Stimulated activated CD8-positive, alpha-beta memory T cell treated with anti-CD3 and anti-CD28 coated beads, Interleukin-4, amount 100 ng/mL, for 1 hour (primary cell): ENCODE measurements at places on chromosomes 7 and 10.

DNA sequence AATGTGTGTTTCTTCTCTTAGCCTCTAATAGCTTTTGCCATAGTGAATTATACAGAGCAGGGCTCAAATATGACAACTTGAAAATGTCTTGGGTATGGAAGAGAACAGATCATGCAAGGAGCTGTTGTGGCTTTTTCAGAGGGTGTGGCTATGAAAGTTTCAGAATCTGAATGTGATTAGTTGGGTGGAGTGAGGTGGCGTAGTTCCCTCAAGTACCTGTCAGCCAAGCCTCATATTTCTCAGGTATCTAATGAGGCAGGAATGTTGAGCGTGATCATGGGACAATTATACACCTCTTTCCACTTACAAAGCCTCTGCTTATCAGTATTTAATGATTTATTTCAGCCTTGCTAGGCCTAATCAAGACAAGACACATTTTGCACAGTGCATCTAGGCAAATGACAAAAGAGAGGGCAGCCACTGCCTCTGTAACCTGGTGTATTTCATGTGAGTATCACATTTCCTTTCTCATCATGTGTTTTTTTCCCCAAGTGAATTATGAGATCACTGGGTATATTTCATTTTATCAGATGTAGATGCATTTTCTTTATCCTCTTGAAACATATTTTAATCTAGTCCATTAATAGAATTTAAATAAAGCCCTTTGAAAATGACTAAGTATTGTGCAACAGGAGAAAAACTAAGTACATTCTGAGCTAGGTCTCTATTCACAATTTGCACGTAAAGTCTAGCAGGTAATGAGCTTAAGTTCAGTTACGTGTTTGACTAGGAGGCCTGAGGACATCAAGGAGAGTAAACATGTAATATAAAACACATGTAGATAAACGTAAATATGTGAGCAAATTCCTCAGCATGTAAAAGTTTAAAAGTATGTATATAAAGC, 644.4 kb upstream of the IGFBP3 start:
- no peak for DNase-seq

DNA sequence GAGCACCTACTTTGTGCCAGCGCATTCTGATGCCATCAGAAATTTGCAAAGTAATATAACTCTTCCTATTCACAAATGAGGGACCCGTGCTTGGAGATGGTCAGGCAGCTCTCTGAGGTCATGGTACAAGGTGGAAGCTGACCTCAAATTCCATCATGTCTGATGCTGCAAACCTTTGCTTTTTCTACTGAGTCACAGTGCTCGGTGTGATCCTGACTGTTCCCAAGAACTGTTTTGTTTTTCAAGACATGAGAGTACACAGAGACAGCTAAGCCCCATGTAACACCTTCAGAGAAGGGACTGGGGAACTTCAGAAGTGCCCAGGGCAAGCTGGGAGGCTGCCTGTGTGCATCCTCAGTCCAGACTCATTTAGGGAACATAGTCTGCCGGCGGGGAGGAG, 111.3 kb downstream of the FRMD4A start:
- DNase-seq: no peak

DNA sequence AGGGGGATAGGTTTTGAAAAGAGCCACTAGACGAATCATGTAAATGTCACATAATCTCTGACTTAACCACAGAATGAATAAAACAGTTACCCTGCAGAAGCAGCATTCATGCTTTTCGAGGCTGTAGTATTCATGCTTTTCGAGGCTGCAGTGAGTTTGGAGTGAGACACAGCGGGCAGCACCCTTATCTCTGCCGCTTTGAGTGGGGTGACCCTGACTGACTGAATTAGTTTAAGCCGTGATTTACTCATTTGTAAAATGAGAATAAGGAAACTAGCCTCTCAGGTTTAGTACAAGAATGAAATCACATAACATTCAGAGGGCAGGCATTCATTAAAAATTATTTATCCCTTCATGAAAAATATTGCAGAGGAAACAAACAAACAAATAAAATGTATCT, 92.8 kb upstream of the KMT2C start:
- no peak for DNase-seq

- DNase-seq: no peak
Measured at GRCh38 chr10:76918106-76918505, 719.5 kb downstream of the KCNMA1 start.

GRCh38 chr7:151408839-151409666, 785 bp downstream of the WDR86 start:
- no peak for DNase-seq

GRCh38 chr10:57395923-57396322, 871.8 kb downstream of the IPMK start:
- no peak for DNase-seq

DNA sequence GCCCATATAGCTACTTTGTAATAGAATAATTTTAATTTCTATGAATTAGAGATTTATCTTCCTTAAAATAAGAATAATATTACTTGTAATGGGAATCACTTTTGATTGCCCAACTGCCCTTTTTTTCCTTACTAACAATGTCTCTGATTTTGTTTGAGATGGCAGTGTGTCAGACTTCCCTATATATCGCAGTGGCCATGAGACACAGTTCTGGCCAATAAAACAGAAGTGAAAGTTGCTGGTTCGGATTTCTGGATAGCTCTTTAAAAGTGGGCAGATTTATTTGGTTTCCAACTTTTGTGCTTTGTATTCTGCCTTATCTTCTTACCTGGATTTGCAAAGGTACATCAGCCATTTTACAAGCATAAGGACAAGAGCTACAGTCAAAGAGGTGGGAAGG, 170.2 kb downstream of the PPP1R17 start:
- no peak for DNase-seq

DNA sequence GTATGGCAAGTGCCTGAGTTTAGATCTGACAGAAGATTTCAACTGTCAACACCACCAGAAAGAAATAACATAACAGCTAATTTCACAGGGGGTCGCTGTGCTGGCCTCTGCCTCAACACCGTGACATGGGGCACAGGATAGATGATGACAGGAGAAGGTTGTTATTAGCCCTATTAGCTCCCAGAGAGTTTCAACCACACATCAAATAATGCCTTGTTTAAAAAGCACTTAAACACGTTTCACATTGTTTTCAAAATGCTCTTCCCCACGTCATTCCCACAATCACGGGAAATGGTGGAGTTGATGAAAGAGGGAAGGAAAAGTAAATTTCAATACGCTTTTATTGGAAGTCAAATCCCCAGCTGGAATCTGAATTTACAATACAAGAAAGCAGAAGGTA, 184.7 kb downstream of the MAGI2 start:
- no peak for DNase-seq

GRCh38 chr7:77771901-77772300, 26.3 kb downstream of the TMEM60 start:
- DNase-seq: no peak

- DNase-seq: no peak
Measured at GRCh38 chr7:156470399-156471320, 169.9 kb upstream of the RNF32 start.

DNA sequence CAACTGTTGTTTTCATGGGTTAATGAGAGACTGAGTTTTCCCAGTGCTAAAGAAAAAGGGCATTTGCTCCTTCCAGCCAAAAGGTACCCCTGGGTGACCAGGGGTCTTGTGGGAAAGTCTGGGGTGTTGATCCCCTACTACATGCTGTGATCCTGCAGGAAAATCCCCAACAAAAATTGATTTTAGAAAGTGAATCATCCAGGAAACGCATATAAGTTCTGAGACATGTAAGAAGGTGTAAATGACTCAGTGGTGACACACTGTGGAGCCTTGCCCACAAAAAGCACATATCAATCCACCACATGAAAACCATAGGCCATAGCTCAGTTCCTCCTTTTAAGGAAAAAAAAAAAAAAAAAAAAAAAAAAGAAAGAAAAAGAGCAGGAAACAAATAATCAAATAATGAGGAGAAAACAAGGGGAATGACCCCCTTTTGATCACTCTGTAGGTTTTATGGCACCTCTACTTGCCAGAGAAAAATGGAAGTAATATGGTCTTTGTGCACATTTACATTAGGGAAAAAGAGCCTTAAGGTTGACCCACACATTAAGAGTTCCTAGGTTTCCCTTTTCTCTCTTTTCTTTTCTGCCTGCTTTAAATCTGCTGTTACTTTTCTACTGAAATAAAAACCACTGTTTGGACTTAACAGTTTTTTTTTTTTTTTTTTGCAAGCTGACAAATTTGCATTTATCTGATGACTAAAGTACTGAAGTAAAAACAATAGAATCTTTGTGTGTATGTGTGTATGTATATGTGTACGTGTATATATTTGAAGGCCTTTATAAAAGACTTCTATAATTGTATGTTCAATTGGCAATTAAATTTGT, 386.0 kb downstream of the KIF20B start:
- DNase-seq: no peak

DNA sequence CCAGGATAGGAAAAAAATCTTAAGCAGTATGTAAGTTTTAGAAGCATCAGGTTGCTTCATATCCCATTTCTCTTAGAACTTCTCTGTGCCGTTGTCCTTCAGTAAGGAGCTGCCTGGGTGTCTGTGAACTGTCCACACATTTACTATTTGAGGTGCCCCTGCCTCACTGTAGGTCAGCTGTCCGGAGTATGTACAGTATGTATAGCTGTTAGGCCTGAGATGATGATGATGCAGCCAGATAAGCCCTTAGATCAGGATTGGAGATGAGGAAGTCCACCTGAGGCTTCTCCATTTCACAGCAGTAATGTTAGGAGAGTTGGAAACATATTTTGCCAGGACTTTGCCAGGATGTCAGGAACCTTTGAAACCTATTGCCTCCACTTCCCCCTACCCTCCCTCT, 7.7 kb downstream of the NDUFB2 start:
- DNase-seq: no peak

GRCh38 chr7:123198111-123198510, 1.7 kb downstream of the SLC13A1 start:
- DNase-seq: no peak
